ENCODE measurements at places on chromosomes 4 and X. TPM values are rescaled to one million over a fixed set of nuclear protein-coding genes. Genes with fewer than 3 reads are reported as not detected.

DNA sequence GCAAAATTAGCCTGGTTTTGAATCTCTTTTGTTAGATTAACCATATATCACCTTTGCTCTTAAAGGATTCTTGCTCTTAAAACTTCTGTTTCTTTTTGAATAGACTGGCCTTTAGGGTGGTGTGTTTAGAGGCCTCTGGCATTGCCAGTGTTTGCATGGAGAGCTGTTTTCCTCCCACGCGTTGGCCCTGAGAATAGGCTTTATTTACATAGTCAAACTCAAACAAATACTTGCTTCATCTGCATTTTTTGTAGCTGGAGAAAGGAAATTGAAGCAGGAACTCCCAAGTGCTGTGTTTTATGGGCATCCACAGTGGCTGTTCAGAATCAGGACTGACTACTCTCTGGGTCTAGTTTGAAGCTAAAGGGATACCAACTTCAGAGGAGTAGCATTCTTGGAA, 2.7 kb downstream of the SHROOM2 start:
- no peak for DNase-seq

- DNase-seq: no peak
These were observed 3.1 kb downstream of the SMS start for GRCh38 chrX:21943460-21944135.

DNA sequence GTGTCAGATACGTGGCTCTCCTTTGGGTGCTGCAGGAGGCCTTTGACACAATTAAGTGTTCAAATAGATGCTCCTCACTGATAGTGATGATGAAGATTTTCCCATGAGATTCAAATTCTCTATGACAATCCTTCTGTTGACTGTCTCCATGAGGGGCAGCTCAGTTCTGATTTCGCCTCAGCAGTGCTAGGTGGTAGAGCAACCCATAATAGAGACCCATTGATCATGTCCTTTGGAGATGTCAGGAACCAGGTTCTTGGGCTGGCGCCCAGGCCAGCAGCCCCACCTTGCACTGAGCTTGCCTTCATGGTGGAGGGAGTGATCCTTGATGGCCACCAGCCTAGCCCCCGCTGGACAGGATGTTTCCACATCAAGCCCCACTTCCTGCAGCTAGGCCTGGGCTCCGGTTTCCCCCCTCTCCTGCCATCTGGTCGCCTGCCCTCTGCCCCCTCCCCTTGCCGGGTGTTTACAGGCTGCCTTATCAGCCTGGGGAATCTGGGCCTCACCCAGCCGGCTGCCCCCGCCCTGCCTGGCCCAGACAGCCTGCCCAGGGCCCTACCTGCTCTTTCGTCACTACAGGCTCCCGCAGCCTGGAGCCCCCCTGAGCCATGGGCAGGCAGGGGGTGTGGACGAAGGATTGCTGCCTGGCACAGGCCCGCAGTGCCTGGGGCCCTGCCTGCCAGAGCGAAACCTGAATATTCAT, 12.6 kb downstream of the ELF4 start:
- no peak for DNase-seq

- no peak for DNase-seq
These were observed 38.6 kb downstream of the CENPU start for GRCh38 chr4:184695178-184695896.

GRCh38 chrX:133546441-133546840, 131.2 kb upstream of the GPC4 start:
- no peak for DNase-seq

GRCh38 chr4:168857009-168857408, 153.0 kb downstream of the CBR4 start:
- DNase-seq: no peak

GRCh38 chr4:1978226-1978625, 30.5 kb downstream of the NELFA start:
- no peak for DNase-seq

GRCh38 chr4:146261041-146261440, 46.7 kb downstream of the REELD1 start:
- no peak for DNase-seq

- DNase-seq: no peak
These were observed 78.1 kb downstream of the SRPX start for GRCh38 chrX:38142610-38143009.

DNA sequence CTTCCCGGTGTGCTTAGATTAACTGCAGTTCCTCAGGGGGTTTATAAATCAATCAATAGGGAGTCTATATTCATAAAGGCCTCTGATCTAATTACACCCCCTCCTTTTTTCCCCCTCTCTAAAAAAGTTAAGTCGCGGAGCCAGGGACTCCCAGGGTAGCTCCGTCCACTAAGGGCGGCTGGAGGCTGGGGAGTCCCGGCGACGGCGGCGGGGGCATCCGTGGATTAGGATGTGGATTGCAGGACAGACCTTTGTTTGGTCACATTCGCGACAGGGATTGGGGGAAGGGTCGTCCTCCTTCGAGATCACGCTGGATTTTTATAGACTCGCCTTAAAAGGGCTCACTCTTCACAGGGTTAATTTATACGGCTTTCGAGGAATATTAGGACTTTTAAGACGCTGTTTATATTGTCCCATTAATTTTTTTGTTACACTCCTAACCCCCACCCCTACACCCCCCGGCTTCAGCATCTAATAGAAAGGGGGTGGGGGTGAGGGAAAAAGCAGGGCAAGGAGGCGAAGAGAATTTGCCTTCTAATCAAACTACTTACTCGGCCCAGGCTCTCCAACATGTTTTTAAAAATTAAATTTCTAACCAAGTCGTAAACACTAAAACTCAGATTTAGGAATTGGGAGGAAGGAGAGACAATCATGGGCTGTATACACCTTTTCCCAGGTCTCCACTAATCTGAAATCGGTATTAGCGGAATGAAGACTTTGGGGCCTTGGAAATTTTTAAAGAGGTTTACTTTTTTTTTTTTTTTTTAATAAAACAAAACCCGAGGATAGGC, 8.5 kb downstream of the PITX2 start:
- no peak for DNase-seq

GRCh38 chr4:128512161-128512560, 224.5 kb upstream of the PGRMC2 start:
- no peak for DNase-seq

The ENPP6 gene
- 14.2 TPM for polyA plus RNA-seq

The HEPH gene
- polyA plus RNA-seq: 64.5 TPM

The DRD5 gene
- polyA plus RNA-seq: 0.73 TPM

The UGT2B11 gene
- 4.3 TPM for polyA plus RNA-seq

The MAGEB1 gene
- not detected for polyA plus RNA-seq

All from right renal pelvis (tissue), 4 donors.